ENCODE measurements at places on chromosomes 6 and 20. TPM values are rescaled to one million over a fixed set of nuclear protein-coding genes. Genes with fewer than 3 reads are reported as not detected.

DNA sequence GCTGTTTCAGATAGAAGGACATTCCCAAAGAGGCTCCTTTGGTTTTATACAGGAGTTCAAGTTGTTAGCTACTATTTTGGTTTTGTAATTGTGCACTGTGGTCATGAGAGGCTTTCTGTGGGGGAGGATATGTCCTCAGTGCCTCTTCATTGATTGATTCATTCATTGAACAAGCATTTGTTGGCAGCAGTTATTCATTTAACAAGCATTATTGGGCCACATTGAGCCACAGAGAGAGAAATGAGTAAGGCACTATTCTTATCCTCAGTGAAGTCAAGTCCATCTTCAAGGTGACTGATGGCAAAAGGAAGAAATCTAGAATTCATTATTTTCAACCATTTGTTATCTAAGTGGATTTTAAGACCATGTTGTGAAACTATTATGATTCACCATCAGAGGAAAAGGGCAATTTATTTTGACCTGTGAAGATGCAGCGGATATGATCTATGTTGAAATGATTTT, 697.2 kb upstream of the CITED2 start:
- no peak for DNase-seq

GRCh38 chr6:167044696-167045095, 45.5 kb downstream of the CEP43 start:
- DNase-seq: no peak

WDR46 gene
- 49.7 TPM for total RNA-seq

FBXL4 gene
- 20.3 TPM for total RNA-seq

DNA sequence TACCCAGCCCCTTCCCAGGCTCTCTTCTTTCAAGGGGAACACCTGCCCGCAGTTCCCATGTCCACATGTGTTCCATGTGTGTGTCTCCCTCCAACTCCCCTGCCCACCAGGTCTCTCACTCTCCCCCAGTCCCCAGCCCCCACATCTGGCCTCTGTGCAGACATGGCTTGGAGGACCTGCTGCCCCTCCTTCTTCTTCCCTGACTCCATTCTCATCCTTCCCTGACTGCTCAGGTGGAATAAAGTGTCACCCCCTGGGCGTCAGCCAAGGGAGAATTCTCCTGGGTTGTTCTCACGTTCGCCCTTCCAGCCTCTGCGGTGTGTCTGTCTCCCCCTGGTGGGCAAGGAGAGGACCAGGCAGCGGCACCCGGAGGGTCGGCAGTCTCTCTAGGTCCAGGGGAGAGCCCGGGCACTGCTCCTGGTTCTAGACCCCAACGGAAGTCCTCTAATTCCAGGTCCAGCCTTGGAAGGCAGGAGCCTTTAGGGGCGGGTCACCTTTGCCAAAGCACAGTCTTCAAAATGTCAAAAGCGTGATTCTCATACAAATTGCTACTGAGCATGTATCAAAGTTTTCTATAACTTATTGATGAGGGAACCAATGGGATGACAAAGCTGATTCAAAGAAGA, 50.5 kb downstream of the EBF4 start:
- DNase-seq: no peak

BTNL2 gene
- total RNA-seq: not detected

SRC gene
- total RNA-seq: 29.3 TPM

RBM24 gene
- total RNA-seq: 0.93 TPM

DNA sequence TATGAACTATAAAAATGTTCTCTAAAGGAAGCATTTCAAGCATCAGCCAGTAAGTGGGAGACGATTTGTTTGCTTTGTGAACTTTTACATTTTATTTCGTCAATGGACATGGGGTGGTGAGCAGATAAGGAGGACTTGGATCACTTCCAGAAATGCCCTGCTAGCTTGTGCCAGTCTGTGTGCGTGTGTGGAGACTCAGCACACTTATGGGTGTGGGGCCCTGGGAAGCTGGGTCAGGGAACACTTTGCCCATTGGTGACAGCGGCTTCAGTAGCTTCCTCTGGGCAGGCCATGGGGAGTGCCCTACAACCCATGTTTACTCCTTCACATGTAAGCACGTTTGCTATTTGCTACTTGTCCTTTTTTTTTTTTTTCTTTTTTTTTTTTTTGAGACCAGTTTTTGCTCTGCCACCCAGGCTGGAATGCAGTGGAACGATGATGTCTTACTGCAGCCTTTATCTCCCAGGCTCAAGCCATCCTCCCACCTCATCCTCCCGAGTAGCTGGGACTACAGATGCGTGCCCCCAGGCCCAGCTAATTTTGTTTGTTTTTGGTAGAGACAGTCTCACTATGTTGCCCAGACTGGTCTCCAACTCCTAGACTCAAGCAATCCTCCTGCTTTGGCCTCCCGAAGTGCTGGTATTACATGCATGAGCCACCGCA, 24.2 kb downstream of the PRDM1 start:
- DNase-seq: no peak

APOM gene
- 4.7 TPM for total RNA-seq

GRCh38 chr6:157996201-157996712, 14.6 kb downstream of the SYNJ2 start:
- DNase-seq: no peak
